ENCODE measurements at places on chromosomes 4 and X. TPM values are rescaled to one million over a fixed set of nuclear protein-coding genes. Genes with fewer than 3 reads are reported as not detected.

Gene ARX
- not detected for total RNA-seq

Gene MAP7D3
- total RNA-seq = 10.4 TPM

Gene CFI
- 485 TPM for total RNA-seq

Gene SYP
- total RNA-seq = 0.33 TPM

Gene DRP2
- 4.2 TPM for total RNA-seq

Gene SSX3
- total RNA-seq = not detected

Gene ENPP6
- 0.38 TPM for total RNA-seq

Gene MSX1
- total RNA-seq = 50.3 TPM

Gene SRPX2
- total RNA-seq = 13.7 TPM

Measured in mesothelial cell of epicardium (in vitro differentiated cells).